Activated T-helper 1 cell treated with anti-CD3 and anti-CD28 coated beads, Interleukin-2, amount 50 U/mL, for 16 hours (primary cell): ENCODE measurements at places on chromosomes 13 and 19.

- no peak for DNase-seq
These were observed 42.6 kb downstream of the RFC3 start for GRCh38 chr13:33860526-33860925.

DNA sequence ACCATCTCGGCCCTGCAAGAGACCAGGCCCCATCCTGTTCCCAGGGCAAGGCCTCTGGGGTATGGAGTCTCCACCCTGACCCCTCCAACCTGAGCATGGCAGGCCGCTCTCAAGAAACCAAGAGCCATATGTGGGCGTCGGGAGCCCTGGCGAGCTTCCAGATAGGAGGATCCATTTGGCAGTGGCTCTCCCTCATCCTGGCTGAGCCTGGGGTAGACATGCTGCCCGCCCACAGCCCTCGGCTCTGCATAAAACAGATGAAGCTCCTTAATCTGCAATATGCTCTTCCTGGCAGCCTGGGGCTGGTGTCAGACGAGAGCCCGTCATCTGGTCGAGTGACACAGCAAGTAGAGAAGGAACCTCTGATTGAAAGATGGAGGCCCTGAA lies 6.1 kb downstream of the ATP13A1 start:
- no peak for DNase-seq

GRCh38 chr13:92560883-92561282 lies 665.7 kb upstream of the GPC6 start:
- no peak for DNase-seq

DNA sequence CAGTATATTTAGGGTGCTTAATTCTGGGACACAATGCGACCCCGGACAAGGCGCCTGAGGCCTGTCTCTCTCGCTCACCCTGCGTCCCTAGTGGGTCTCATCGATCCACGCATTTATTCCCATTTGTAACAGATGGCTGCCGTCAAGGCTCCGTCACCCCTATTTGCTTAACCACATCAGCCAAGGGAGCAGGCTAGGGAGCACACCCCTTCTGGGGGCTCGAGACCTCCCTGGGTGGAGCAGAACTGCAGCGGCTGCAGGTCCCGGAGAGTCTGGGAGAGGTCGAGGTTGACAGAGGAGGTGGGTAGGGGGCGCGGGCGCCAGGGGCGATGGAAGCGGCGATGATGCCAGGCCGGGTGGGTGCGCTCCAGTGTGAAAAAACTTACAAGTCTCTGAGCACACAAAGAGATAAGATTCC lies 507 bp downstream of the ALG5 start:
- DNase-seq, result peak; percentile 4

DNA sequence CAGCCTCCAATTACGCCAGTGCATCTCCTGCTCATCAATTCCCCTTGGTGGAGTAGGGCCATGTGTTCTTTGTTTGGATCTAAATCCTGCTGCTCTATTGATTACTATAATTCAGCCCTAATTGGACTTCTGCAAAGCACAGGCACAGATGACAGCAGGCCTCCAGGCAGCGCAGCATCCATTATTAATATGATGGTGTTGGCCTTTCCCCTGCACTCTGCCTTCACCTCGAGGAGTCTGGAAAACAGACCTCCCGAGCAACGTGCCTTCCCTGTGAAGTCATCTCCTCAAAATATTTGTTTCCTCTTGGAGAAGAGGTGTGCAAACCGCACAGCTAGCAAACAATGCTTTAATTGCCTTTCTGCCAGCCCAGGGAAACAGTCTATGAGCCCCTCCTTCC lies 92.5 kb downstream of the UQCRFS1 start:
- DNase-seq, result no peak

- DNase-seq, result no peak
These were observed 1252.8 kb downstream of the EFNB2 start for GRCh38 chr13:105282406-105283285.

DNA sequence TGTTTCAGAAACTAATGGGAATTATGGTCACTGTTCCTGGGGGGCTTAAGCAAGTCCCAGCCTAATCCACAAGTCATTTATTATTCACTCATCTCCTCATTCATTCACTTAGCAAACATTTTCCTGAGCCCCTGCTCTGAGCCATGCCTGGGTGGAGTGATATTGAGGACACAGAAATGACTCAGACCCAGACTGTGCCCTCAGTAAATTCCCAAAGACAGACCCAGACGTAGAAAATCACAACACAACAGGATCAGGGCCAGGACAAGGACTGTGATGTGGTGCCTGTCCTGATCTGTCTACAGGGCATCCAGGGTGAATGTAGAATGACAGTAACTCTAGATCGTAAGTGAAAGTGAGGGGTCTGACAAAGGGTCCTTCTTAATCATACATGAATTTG lies 7.0 kb upstream of the SPACA6 start:
- DNase-seq, result no peak
